ENCODE measurements at places on chromosomes 13 and 19. TPM values are rescaled to one million over a fixed set of nuclear protein-coding genes. Genes with fewer than 3 reads are reported as not detected.
A peak's percentile ranks its signal among the peaks of the same experiment; 100 is the strongest.

The SHISA2 gene
- total RNA-seq, result 148 TPM

The MUC16 gene
- total RNA-seq, result not detected

The TNFSF11 gene
- not detected for total RNA-seq

The ZNF573 gene
- total RNA-seq, result 2.2 TPM

The THSD1 gene
- total RNA-seq, result 45.2 TPM

The PLPPR3 gene
- total RNA-seq, result 3.1 TPM

The CNMD gene
- not detected for total RNA-seq

DNA sequence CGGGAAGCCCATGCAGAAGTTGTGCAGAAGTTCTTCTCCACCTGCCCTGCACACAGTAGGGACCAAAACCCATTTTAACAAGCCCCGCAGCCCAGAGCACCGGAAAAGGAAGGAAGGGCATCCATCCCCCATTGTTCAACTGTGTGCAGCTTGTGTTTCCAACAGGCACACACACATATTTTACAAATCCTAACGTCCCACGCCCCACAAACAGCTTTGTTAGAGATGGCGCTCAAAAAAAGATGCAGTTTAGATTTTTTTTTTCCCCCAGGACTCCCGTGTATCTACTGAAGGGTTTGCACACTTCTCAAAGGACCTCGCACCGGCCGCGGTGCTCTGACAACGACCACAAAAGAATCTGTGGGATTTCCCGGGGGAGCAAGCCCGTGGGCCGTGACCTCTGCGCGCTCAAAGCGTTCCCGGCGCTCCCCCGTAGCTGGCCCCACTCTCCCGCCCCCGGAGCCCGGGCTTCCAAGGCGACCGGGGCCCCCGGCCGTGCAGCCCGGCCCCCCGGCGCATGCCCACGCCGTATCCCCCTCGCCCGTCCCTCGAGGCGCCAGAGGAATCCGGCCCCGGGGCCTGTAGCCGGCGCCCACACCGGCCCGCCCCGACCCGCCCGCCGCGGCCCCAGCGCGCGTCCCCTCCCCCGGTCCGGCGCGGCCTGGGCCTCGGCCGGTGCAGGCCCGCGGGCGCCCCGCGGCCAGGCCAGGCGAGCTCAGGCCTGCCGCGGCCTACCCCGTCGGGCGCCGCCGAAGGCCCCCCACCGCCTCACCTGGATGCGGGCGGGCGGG is 523 bp downstream of the ELAVL1 start:
- DNase-seq, result no peak

GRCh38 chr13:44540761-44541434 is 35.2 kb downstream of the TSC22D1 start:
- DNase-seq, result no peak

DNA sequence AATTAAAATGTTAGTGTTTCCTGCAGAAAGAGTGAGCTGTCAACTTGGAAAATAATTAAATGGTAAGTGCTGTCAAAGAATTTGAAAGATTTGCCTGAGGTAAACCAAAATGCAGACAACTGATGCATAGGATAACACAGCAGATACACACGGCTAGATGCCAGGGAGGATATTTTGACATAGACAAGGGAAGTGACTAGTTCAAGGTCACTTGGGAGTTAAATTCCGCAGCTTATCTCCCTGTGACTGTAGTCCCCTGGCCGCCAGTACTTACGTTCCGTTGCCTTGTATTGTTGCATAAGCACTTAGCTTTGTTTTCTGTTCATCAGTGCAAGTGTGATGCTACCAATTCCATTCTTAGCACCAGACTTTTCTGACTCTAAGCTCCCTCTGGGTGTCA is 247.3 kb upstream of the MAB21L1 start:
- DNase-seq, result no peak

DNA sequence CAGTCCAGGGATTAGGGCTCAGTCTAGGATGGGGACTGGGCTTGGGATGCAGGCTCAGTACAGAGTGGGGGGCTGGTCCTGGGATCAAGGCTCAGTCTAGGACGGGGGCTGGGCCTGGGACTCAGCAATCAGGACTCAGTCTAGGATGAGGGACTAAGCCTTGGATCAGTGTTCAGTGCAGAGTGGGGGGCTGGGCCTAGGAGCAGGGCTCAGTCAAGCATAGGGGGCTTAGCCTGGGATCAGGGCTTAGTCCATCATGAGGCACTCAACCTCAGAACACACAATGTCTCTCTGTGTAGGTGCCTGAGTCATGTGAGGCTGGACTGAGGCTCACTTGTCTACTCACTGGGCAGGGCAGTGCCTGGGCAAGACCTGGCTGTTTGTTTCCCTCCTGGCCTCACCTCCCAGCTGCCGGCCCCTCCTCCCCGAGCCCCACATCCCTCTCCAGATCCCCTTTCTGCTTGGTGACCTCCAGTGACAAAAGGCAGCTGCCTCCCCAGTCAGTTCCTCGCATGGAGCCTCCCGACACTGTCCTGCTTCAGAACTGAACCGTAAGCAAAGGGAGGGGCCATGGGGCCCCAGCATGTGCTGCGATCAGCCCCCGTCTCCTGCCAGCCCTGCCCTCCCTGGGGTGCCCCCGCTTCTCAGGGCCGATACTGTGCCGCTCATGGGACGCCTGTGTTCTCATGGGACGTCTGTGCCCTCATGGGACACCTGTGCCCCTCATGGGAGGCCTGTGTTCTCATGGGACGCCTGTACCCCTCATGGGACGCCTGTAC is 6.5 kb upstream of the S1PR4 start:
- no peak for DNase-seq

GRCh38 chr19:4493929-4494690 is 22.0 kb downstream of the HDGFL2 start:
- no peak for DNase-seq

DNA sequence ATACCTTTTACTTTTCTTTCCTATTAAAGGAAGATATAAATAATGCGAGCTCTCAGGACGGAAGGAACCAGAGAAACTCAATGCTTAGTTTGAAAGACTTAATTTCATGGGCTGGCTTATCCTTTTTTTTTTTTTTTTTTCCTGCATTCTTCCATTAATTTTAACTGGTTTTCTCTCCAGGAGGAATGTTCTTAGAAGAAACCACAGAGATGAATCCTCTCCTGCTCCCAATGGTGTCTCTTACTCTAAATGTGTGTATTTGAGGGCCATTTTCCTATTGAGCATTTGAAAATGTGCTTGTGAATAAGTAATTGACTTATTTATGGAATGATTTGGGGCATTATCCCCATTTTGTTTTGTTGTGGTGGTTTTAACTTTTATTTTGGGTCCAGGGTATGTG is 494.9 kb downstream of the FOXO1 start:
- no peak for DNase-seq

DNA sequence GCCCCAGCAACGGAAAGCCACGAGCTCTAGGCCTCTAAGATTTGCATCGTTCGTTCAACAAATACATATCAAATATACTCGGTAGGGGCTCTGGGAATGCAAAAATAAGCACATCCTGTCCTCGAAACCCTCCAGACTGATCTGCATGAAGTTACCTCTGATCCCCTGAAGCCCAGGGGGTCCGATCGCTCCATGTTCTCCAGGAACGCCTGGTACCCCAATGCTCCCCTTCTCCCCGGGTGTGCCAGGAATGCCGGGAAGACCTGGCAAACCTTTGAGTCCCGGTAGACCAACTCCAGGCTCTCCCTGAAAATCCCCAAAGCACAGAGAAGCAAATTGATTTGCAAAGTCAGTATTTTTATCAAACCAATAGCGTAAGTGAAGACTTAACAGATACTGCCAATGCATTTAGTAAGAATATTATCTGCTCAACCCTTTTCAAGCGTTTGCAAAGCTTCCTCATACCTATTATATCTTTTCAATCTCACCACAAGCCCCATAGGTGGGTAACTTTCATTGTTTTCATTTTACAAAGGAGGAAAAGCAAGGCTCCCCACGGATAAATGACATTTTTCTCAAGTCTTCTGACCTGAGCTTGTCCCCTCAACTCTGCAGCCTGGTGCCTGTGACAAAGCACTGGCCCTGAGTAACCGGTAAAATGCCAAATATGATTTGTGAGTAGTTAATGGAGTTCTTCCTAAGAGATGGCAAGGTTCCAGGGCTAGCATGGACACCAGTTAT is 127.7 kb downstream of the COL4A1 start:
- peak; percentile 6 for DNase-seq

DNA sequence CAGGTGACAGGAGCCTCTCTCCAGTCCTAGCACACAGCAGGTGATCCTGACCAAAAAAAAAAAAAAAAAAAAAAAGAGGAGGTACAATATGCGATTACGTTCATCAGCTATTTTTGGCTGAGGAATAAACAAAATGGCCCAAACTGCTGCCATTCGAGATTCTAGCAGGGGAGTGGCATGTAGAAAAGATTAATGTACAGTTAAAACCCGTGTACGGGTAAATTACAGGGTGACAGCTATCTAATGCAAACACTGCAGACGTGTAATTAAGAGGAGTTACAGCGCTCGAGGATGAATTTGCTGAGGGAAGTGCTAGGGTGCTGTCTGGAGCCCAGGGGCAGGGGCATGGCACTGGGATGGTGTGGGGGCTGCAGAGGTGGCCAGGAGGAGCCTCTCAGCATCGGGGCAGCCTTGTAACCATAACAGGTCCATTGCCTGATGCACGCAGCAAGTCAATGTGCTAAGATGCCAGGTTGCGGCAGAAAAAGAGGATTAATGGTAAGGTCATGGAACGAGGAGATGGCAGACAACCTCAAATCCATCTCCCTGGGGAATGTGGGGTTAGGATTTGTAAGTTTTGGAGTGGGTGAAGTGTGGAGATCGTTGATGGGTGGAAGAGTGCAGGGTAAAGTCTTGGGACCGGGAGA is 17.4 kb downstream of the CHST8 start:
- DNase-seq, result no peak

DNA sequence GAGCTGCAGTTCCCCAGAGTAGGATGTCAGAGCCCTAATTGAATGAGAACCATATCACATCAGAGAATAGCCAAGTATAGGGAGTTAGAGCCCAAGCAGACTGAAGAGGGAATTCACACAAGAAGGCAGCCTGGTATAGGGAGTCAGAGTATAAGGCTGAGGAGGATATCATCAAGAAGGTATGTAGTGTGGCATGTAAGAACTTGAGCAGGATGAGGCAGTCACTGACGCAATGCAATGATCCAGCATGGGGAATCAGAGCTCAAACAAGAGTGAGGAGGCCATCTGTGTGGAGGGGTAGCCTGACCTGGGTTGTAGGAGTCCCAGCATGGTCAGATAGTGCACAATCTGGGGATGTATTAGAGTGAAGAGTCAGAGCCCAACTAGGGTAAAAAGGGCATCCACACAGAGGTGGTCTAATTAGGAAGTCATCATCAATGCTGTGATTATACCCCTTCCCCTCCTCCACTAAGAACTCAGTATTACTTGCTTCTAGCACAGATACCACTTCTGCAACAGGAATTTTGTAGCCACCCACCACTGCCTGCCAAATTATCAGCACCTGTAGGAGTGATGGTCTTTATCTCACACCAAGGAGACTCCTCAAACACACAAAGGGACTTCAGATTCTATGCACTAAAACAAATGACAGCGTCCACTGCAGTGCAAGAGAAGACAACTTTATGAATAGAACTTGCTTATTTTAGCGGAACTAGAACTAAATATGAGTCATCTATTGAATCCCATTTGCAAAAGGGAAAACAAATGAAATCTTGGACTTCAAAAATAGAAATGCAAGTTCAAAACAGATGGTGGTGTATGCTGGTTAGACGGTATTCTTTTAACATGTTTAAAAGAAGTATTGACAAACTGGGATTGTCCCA is 107.2 kb downstream of the FNDC3A start:
- DNase-seq, result no peak

GRCh38 chr13:30819136-30819888 is 84.0 kb downstream of the ALOX5AP start:
- peak; percentile 58 for DNase-seq

GRCh38 chr19:23075031-23075733 is 41.6 kb upstream of the ZNF730 start:
- DNase-seq, result peak; percentile 53

GRCh38 chr13:51457086-51457815 is 4.4 kb upstream of the INTS6 start:
- DNase-seq, result no peak

- DNase-seq, result no peak
These were observed 3.3 kb upstream of the RASA3 start for GRCh38 chr13:114135731-114136171.

DNA sequence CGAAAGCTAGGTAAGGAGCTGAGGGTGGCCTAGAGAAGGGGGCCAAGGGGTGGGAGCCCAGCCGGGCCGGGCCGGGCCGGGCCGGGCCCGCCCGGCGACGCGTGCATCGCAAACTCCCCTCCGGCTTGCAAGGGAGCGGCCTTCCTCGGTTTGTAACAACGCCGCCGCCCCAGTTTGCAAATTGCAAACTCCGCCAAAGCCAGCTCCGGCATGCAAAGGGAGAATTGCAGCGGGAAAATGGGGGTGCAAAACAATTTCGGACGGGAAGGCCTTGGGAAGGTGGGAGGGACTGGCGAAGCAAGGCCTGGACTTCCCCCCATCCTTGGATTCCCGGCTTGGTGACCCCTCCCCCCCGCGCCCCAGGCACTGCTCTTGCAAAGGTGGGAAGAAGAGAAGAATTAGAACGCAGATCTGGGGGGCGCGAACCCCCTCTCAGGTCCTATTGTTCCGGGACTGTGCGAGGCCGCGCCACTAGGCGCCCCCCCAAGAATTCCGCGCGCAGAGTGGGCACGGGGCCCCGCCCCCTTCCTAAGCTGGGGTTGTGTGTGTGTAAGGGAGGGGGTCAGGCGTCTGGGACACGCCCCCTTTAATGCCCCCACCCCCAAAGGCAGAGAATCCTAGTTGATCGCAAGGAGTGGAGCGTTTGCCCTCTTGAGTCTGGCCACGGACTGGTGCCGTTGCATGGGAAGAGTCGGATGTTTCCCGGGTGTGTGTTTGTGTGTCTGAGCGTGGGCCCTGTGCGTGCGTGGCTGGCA is 926 bp downstream of the PRR12 start:
- peak; percentile 70 for DNase-seq

- no peak for DNase-seq
These were observed 10.4 kb downstream of the LILRB4 start for GRCh38 chr19:54673222-54673621.

DNA sequence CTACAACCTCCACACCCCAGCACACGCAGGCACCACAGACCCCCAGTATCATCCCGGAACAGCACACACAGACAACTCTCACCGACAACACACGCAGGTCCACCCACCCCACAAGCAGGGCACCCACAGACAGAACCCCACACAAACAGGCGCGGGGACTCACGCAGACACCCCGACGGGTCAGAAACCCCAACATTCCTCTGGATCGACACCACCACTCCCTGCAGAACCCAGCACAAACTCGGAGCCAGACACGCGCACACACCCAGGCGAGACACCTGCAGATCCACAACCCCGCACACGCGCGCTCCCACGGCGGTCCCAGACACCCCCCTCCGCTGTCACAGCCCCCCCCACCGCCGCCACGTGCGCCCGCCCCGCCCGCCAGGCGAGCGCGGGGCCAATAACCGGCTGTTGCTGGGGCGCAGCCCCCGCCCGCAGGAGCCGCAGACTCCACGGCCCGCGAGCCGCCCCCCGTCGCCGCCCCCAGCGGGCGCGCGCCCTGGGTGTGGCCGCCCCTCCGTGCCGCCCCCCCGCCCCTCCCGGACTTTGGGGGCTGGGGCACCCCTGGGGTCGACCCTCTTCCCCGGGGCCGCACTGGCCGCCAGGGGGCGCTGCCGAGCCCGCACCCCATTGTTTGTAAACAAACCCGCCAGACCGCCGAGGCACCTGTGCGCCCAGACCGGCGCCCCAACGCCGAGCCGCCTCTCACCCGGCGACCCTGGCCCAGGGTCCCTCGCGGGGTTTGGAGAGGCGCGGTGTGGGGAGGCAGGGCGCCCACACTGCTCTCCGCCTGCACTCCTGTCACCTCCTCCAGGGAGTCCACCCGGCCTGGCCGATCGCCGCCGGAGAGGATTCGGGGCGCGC is 712 bp downstream of the BBC3 start:
- peak; percentile 61 for DNase-seq

Data from Caki2 (cell line).